ENCODE measurements at places on chromosomes 2 and 18. TPM values are rescaled to one million over a fixed set of nuclear protein-coding genes. Genes with fewer than 3 reads are reported as not detected.

DNA sequence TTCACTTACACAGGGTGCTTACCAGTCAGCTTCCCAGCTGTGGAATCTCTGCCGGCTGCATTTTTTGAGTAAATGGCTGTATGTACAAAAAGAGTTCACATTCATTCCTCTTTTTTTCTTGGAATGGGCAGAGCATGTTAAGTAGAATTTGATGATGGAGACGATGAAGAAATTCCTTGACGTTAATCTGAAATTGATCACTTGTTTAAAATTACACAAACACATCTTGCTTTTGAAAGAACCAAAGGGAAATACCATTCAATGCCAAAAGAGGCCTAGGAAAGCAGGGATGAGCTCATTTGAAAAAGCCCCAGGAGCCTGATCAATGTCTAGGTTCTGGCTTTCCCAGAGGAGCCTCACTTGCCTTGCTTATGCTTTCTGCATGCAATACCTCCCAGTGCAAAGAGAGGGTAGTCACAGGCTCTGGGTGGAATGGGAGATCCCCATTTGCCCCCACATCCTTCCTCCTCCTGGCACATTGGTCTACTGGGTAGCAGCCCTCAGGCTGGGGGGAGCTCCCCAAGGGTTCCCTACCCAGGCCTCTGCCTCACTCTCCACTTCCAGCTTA, 12.3 kb upstream of the SMAD7 start:
- DNase-seq = no peak

GRCh38 chr2:46873604-46874068, 42.0 kb downstream of the MCFD2 start:
- peak; percentile 40 for DNase-seq

RAB6C gene
- not detected for total RNA-seq

DNA sequence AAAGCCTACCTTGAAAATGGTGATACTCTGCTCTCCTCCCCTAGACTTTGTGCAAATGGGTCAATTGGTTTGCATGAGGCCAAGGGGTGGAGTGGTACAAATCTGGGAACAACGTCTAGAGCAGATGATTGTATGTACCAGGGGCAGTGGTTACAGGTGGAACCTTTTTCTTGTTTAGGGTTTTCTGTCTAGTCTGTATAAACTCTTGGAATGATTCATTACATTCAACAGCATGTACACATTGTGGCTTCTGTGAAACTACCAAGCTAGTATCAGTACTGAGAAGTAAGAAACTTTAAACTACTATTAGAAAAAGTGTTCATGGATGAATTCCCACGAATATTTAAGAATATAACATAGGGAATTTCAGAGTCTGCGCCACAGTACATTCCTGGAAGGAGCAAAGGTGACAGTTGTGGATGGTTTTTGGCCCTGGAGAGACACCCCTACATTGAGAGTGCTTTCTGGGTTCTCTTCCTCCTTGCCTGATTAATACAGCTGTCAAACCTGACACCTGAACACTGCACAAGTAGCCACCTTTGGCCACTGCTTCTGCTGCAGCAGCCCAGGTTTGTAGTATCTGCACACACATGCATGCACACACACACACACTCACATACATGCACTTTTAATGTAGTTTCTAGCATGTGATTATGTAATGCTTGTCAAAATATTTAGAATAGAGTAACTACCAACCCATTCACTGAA, 30.0 kb downstream of the CFAP221 start:
- no peak for DNase-seq

DNA sequence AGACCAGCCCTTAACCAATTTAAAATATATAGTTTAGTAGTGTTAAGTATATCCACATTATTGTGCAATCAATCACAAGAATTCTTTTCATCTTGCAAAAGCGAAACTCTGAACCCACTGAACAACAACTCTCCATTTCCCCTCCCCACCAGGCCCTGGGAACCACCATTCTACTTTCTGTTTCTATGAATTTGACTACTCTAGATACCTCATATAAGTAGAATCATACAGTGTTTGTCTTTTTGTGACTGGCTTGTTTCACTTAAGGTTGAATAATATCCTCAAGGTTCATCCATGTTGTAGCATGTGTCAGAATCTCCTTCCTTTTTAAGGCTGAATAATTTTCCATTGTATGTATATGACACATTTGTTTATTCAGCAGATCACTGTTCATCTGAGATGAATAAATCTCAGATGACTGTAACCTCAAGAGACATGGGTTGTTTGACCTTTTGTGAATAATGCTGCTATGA, 8.1 kb upstream of the SOS1 start:
- DNase-seq = peak; percentile 81

DNA sequence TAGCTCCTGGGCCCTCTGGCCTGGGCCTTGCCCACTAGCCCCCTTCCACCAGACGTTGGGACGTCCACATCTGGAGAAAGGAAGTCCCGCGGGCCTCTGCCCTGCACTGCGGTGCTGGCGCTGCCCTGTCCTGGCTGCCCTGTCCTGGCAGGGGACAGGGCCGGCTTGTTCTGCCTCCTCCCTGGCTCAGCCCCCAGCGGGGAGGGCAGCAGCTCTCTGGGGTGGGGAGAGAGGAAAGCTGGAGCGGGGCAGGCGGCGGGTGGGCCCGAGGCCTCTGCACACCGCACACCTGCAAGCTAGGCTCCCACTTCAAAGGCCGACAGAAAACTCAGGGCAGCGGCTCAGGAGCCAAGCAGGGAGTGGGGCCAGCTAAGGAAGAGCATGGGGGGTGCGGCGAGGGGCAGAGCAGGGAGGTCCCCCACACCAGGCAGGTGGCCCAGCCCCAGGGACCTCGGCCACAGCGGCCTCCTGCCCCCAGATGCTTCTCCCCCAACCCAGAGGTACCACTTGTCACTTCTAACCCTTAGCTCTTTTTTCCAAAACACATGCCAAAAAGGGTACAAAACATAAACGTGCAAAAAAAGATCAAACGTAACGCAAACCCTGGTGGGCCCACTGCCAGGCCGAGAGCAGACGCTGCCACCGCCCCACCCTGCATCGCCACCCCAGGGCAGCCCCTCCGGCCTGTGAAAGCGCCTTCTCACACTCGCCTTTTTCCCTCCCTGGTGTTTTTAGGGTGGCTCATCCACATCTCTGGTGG, 13.5 kb downstream of the SNED1 start:
- DNase-seq = no peak

- DNase-seq = peak; percentile 27
Observed at GRCh38 chr2:196166876-196167275, 4.5 kb downstream of the STK17B start.

DNA sequence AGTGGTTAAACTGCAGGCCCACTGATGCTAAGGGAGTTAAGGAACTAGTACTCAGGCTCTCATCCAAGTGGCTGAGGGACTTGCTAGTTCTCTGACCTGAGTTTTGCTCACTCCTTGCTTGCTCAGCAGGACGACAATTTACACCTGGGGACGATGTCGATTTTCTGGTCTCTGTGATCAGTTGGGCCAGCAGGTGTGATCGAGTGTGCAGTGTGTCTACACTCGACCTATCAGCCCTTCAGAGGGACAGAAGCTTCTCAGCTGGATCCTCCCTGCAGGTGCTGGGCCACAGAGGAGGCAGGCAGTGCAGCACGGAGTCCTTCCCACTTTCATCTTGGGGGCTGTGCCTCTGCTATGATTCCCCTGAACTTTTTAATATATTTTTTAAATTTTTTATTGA, 71.5 kb downstream of the KCNS3 start:
- no peak for DNase-seq

- no peak for DNase-seq
Observed at GRCh38 chr2:112087346-112088020, 32.4 kb downstream of the TMEM87B start.

SLC11A1 gene
- not detected for total RNA-seq

DNA sequence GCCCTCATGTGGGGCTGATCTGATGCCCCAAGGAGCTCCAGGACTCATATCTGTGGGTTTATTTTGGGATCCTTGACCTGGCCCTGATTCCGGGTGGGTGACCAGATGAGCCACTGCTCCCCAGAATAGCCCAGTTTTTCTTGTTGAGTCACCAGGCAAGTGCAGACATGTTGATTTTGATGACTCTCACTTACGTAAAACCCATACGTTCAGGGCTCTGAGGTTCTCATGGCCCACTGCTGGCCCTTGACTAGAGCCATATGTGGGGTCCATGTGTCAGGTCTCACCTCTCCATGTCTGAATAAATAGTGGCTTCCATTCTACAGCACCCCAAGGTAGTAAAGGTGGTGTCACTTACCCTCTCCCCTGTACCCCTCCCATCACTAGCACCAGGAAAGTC, 41.9 kb downstream of the CDC42EP3 start:
- DNase-seq = no peak

GRCh38 chr2:44364604-44365003, 2.9 kb downstream of the CAMKMT start:
- no peak for DNase-seq

GRCh38 chr2:167212014-167212648, 323.9 kb downstream of the XIRP2 start:
- DNase-seq = peak; percentile 24

- no peak for DNase-seq
Observed at GRCh38 chr18:65651192-65651591, 99.6 kb upstream of the CDH7 start.

GRCh38 chr2:37892436-37893114, 32.5 kb upstream of the RMDN2 start:
- DNase-seq = no peak

DNA sequence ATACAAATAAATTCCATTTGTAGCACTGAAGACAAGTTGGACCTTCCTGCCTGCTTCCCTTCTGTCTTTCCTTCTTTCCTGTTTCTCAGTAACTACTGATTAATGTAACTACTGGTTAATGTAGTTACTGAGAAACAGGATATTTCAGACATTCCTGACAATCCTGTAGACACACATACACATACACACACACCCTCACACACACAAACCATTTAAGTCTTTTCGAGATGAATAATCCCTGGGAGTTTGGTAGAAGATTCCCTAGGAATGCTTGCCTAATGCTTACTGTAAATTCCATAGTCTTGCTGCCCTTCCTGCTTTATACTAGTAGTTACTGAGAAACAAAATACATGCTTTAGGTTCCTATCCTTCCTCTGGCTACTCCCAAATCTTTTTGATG, 83.9 kb downstream of the PIK3C3 start:
- no peak for DNase-seq

TCF4 gene
- total RNA-seq = 1.8 TPM

GRCh38 chr2:113277474-113278072, 1.1 kb downstream of the PAX8 start:
- no peak for DNase-seq

MGAT4A gene
- 108 TPM for total RNA-seq

TWIST2 gene
- total RNA-seq = not detected

DNA sequence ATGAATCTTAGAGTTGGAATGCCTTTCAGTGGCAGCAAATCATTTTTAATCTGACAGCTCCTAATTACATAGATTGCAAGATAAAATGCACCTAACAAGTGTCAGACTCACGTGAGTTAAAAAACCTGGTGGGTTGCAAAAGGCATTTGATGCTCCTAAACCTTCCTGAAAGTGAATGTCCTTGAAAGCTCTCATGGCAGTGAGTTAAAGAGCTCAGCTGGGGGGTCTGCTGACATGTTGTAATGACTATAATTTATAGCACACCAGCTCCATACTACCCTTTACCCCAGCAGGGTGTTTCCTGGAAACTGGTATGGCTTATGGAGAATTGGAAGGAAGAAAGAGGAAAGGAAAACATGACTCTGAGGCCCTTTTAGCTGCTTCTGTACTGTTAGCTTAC, 91.9 kb upstream of the CAVIN2 start:
- DNase-seq = no peak

MSTN gene
- not detected for total RNA-seq
